Liver (tissue), 10 donors: ENCODE measurements at places on chromosomes 12 and 14.

DNA sequence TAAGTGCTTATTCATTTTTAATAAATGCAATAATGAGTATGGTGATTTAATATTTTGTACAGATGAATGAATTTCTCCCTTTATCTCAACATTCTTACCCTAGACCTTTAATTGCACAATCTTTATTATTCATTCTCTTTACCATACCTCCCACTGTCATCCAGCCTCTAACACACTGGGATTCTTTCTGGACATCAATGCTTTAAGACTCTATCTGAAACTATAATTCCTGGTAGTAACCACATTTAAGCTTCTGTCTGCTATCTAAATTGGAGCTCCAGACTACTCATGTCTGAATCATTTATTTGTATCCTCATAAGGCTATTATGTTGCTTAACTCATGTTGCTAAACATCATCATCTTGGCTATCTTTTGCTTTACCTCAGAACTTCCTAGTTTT is 270.2 kb downstream of the ALG10B start:
- DNase-seq, result no peak

- no peak for DNase-seq
Observed at GRCh38 chr14:100438678-100439592, 115.8 kb downstream of the SLC25A47 start.

DNA sequence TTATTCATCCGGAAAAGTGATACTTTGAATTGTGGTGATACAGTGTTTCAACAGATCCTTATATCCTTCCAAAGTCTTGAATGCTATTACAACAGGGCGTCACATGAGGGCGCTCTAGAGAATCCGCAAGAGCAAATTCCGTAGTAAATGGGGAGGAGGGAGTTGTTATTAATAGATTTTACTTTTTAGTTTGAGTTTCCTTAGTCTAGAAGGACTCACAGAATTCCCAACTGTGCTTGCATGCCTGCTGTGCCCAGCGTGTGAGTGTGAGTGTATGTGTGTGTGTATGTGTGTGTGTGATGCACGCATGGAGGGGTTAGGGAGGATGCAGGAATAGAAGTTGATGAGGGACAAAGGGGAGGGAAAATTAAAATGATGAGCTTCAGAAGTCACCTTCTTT is 375.3 kb downstream of the C12orf75 start:
- DNase-seq, result peak; percentile 48

GRCh38 chr14:29311983-29312382 is 545.4 kb downstream of the FOXG1 start:
- DNase-seq, result no peak

GRCh38 chr14:62706217-62706616 is 339.0 kb downstream of the KCNH5 start:
- no peak for DNase-seq

DNA sequence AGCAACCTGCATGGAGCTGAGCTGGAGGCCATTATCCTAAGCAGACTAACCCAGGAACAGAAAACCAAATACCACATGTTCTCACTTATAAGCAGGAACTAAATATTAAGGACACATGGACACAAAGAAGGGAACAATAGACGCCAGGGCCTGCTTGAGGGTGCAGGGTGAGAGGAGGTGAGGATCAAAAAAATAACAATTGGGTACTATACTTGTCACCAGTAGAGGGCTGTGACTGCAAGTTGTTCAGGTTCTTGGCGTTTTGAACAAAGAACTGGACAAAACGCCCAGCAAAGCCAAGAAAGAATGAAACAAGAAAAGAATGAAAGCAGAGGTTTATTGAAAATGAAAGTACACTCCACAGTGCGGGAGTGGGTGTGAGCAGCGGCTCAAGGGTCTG is 208.5 kb upstream of the NEDD1 start:
- DNase-seq, result no peak

DNA sequence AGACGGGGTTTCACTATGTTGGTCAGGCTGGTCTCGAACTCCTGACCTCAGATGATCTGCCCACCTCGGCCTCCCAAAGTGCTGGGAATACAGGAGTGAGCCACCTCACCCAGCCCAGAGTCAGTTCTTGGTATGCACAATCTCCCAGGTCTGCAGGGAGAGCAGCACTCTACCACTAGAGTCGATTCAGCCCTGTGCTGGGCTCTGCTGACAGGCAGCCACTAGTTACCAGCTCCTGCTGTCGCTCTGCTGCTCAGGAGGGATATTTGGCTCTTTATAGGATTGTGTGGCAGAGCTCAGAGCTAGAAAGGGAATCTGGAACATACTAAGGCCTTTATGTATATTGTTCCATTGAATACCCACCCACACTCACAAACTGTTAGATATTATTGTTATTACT is 44.3 kb downstream of the SPTB start:
- DNase-seq, result no peak

- DNase-seq, result no peak
Observed at GRCh38 chr12:112164011-112164660, 38.8 kb downstream of the TRAFD1 start.

GRCh38 chr12:78753058-78753457 is 111.5 kb upstream of the SYT1 start:
- DNase-seq, result no peak

- DNase-seq, result no peak
Observed at GRCh38 chr14:92887157-92887556, 35.8 kb upstream of the CHGA start.

- no peak for DNase-seq
Observed at GRCh38 chr12:1993871-1994371, 10.3 kb downstream of the DCP1B start.

GRCh38 chr12:101935890-101936746 is 58.7 kb downstream of the DRAM1 start:
- DNase-seq, result no peak

DNA sequence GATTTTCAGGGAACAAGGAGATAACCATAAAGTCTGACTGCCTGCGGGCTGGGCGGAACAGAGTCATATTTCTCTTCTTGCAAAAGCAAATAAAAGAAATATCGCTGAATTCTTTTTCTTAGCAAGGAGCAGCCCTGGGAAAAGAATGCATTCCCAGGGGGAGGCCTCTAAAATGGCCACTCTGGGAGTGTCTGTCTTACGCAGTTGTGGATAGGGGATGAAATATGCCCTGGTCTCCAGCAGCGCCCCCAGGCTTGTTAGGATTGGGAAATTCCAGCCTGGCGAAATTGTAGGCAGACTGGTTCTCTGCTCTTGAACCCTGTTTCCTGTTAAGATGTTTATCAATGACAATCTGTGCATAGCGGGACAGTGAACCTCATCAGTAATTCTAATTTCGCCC is 40.5 kb downstream of the PCNX1 start:
- DNase-seq, result no peak

- DNase-seq, result no peak
Observed at GRCh38 chr14:89221109-89221810, 195.8 kb downstream of the FOXN3 start.

DNA sequence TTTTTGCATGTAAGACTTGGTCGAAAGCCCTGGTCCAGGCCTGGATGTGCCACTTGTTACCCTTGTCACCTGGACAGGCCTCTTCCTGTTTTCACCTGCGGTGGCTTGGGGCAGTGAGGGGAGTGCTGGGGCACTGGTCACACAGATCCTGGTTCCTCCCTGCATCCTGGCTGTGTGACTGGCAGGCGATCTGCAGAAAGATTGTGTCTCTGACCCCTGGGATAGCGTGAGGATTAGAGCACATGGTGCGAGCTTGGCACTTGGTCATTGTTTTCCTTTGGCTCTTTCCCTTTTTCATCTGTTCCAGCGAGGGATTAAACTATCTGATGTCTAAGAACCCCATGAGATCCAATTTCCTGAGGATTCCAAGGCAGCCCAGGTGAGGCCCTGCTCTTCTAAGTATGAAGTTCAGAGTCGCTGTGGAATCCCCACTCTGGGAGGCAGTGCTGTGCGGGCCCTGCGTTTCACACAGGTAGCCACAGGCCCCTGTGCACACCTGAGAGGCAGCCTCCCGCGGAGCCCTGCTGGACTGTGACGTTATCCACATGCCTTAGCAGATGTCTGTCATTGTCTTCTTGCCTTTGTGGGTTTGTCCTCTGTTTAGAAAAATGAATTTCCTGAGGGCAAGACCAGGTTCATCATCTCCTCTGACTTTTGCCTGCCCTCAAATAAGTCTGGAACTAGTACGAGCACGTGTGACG is 288.4 kb downstream of the CACNA1C start:
- no peak for DNase-seq

DNA sequence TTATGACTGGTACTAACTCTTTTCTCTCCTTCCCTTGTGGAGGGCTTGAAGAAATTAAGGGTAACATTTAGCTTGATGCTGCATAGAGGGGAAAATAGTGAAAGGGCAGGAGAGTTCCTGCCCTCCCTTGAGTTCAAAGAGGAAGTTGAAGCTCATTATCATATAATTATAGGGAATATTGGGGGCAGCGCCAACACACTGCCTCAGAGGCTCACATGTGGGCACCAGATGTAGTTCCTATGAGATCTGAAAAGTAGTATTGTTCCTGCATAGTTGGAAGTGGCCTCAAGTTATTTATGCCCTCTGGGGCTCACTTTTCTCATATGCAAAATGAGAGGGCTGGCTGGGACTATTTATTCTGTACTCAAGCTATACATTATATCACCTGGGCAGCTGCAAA is 33.0 kb upstream of the FGF23 start:
- DNase-seq, result no peak

- DNase-seq, result no peak
Observed at GRCh38 chr14:32908196-32909084, 30.2 kb upstream of the NPAS3 start.

DNA sequence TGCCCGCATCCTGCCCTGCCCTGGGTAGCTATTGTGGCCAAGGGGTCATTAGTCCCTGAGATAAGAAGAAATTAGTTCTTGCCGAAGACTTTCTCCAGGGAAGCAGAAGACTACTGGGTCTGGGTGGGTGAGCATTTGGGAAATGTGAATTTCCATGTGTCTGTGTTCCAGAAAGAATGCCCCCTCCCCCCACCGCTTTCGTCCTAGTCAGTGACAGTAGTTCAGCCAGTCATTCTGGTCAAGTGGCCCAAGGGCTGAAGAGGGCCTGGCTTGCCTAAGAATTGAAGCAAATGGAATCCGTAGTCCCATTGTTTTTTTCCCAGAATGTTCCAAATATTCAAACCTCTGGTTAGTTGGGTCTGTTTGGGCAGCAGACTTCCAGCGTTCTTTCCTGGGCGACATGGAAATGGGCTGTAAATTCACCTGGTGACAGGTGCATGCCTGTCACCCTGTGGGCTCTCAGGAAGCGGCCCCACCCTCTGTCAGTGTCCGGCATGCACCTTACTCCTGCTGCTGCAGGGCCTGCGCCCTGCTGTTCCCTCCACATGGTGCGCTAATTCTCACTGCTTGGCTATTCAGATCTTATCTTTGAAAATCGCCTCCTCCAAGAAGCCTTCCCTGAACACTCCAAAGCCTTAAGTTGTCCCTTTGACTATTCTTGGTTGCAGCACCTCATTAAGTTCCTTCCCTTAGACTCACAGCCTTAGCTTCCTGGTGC is 1.4 kb upstream of the RFLNA start:
- DNase-seq, result no peak
